Natural killer cell treated with Interleukin-12 subunit alpha and Interleukin-12 subunit beta and Interleukin-15 and Interleukin-18, amount 100 ng/mL, for 72 hours (primary cell): ENCODE measurements at places on chromosomes 5 and 9. TPM values are rescaled to one million over a fixed set of nuclear protein-coding genes. Genes with fewer than 3 reads are reported as not detected.

The LCN1 gene
- not detected for total RNA-seq

The TRPM3 gene
- not detected for total RNA-seq

DNA sequence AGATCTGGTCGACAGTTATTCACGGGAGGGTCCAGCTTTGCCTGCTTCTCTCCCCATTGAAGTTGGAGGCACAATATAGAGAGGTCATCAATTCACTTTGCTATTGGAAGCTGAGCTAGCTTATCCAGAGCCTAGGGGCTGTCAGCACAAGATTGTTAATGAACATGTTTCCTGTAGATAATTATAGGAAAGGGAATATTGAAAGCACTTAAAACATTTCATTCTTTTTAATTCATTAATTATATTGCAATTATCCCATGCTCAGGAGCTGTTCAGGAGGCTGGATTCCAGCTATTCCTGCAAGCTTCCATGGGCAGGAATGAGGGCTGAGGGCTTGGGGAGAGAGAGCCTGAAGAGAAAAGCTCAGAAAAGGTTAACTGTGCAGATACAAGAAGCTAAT is 153.1 kb upstream of the BRINP1 start:
- no peak for DNase-seq

GRCh38 chr5:181163487-181164075 is 16.2 kb downstream of the OR2V2 start:
- no peak for DNase-seq

- no peak for DNase-seq
Observed at GRCh38 chr9:30280229-30280900, 2104.1 kb upstream of the ACO1 start.
